SK-N-DZ (cell line): ENCODE measurements at places on chromosomes 5 and 9.

DNA sequence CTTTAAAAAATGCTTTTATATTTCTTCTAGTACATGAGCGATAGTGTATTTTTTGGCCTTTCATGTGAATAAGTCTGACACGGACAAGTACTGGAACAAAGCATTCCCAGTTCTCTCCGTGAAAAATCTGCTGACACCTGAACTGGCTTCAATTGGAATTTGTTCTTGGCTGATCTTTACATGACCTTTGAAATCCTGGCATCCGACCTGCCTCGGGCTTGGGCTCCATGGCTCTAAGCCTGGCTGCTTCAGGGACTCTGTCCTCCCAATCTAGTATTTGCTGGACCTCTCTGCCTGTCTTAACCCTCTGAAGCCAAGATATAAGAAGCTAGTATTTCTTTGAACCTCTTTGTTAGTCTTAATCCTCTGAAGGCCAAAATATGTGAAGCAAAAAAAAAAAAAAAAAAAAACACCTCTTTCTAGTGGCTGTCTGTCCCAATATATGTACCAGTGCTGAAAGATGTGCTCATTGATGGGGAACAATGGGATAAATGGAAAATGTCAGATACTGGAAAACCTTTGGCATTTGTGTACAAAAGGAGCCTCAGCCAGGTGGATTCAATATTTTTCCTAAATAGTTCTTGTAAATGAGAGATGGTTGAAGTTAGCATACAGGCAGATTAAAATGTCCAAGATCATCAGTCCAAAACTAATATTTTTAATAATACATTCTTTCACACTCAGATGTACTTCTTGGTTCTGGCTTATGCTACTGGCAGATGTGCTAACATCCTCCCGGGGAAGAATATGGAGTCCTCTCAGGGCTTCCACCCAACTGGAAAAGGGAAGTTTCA lies 470.6 kb downstream of the TUSC1 start:
- no peak for DNase-seq

GRCh38 chr9:592225-592624 lies 249.3 kb upstream of the DMRT1 start:
- no peak for DNase-seq

DNA sequence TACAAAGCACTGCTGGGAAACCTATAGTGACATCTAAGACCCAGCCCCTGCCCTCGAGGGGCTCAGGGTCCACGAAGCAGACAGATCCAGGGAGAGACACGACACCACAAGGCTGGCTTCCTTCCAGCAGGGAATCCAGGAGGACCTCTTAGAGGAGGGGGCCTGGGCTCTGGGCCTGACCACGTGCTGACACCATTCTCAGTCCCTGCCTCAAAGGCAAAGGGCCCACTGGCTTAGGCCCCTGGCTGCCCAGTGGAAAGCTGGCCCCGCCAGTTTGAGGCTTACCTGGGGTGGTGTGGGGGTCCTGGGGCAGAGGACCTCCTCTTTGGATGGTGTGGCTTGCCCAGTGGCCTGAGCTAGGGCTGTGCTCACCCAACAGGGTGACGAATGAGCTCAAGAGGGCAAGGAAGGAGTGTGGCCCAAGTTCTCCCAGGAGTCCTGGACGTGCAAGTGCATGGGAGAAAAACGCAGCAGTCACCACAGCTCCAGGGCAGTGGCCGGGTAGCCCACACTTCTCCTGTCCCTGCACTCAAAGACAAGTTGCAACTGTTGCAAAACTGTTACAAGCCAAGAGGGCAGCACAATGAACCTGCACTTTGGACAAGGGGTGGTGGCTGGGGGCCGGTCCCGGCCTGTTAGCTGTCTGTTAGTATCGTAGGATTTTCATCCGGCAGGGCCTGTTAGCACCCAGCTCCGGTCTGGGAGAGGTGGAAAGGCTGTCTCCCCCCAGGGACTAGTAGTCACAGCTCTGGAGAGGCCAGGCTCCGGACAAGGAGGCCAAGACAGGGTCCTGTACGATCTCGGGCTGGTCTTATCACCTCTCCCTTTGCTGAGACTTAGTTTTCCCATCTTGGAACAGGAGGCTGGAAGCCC lies 1.5 kb upstream of the SARDH start:
- no peak for DNase-seq

DNA sequence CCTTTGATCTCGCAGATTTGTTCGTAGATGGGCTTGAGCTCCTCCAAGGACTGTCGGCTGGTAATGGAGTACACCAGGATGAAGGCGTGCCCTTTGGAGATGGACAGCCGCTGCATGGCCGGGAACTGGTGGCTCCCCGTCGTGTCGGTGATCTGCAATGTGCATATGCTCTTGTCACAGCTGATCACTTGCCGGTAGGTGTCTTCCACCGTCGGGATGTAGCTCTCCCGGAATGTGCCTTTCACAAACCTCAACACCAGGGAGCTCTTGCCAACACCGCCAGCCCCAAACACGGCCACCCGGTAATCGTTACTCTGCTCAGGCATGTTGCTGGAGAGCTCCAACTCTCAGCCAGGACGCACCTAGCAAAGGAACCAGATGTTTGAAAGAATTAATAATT lies 29.1 kb downstream of the DIRAS2 start:
- DNase-seq, result no peak
